ENCODE measurements at places on chromosomes 3 and 15.

- no peak for DNase-seq
Observed at GRCh38 chr3:188689101-188689574, 482.6 kb upstream of the TPRG1 start.

DNA sequence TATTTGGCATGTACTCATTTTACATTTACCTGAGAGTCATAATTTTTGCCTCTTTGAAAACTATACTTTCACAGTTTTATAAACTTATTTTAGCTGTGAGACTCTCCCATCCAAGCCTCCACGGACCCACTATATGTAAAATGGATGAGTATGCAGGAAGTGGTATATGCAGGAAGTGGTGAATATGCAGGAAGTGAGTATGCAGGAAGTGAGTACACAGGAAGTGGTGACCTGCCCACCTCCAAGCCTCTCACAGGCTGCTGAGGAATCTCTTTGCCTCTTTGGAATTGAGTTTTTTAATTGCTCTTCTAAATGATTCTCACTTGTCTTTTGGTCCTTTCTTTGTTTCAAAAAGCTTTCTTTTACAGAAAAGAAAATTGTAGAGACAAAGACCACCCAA is 85.2 kb downstream of the KBTBD8 start:
- DNase-seq = peak; percentile 75

DNA sequence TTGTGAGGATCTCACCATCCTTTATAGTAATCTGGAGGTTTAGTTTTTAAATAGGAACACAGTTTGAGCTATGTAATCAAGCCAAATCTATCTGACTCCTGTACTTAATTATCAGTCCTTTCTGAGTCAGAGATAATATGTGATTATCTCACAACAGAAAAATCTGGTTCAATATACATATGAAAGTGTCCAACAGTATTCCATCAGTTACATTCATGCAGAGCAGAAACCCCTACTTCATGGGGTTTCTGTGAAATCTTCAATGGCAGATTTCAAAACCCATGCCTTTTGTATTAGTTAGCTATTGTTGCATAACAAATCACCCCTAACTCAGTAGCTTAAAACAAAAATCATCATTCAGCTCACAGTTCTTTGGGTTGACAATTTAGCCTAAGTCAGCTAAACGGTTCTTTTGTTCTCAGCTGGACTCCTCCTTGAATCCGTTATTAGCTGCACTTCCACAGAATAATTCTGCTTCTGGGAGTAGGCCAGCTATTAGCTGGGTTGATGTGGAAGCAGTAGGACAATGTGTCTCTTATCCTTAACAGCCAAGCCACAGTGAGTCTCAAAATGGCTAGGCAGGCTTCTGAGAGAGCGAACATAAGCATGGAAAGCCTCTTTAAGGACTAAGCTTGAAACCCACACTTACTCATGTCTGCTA is 42.9 kb upstream of the ARPP21 start:
- DNase-seq = no peak

GRCh38 chr3:37700466-37701248 is 161.0 kb upstream of the CTDSPL start:
- DNase-seq = no peak

GRCh38 chr3:149965278-149965677 is 5.4 kb downstream of the PFN2 start:
- no peak for DNase-seq

DNA sequence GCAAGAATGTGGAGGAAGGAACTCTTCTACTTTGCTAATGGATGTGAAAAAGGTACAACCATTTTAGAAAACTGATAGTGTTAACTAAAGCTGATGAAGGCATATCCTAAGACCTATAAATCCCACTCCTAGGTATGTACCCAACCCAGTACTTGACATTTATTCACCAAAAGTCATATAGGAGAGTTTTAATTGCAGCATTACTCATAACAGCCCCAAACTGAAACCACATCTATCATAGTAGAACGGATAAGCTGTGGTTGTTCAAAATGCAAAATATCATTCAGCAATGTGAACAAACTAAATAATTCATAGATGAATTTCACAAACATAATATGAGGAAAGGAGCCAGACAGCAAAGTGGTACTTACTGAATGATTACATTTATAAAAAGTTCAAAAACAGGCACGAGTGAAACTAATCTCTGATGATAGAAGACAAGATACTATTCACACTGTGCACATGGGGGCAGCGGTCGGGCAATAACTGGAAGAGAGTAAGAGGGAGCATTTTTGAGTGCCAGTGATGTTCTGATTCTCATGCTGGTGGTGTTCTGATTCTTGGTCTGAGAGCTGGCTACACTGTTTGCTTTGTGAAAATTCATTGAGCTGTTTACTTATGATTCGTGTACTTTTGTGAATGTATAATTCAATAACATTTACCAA is 34.3 kb downstream of the GOLIM4 start:
- no peak for DNase-seq

GRCh38 chr3:125431391-125431790 is 56.3 kb upstream of the ZNF148 start:
- DNase-seq = no peak

DNA sequence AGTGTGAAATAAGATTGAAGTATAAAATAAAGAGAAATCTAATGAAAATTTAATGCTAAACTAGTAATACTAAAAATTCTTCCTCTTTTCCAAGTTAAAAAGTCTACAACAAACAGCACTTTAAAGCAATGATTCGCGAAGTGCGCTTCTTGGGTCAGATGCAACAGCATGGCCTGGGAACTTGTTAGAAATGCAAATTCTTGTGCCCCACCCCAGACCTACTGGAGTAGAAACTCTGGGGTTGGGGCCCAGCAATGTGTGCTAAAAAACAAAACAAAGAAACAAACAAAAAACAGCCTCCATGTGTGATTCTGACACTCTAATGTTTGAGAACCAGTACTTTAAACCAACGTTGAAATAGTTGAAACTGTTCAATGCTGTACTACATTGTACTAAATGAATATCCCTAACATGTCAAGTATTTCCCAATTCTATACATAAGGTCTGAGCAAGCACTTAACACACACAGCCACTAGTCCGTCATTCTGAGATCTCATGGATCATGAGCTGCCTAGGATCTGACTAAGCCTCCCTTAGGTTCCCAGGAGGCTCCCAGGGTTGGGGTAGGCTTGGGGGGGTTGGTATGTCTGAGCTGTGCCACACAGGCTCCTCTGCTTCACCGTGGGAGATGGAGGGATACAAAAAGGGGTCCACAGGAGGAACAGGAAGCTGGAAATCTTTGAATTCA is 6.1 kb downstream of the RASGRP1 start:
- peak; percentile 33 for DNase-seq

GRCh38 chr3:172557515-172558220 is 34.4 kb upstream of the TNFSF10 start:
- no peak for DNase-seq

DNA sequence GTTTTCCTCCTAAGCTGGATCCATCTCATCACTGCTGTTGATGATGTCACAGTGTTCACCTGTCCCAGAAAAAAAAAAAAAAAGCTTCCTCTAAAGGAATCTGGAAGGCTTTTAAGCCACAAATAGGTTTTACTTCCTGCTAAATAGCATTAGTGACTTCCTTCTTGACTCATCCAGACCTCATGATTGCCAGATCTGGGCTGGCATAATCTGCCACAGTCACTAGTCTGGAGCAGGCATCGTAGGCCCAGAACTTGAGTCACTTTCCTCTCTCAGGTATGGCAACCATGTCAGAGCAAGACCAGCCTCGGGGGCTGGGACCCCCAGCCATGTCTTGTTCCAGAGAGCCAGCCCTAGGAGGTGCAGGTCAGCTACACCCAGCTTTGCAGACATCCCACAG is 266.5 kb upstream of the CADM2 start:
- peak; percentile 30 for DNase-seq

DNA sequence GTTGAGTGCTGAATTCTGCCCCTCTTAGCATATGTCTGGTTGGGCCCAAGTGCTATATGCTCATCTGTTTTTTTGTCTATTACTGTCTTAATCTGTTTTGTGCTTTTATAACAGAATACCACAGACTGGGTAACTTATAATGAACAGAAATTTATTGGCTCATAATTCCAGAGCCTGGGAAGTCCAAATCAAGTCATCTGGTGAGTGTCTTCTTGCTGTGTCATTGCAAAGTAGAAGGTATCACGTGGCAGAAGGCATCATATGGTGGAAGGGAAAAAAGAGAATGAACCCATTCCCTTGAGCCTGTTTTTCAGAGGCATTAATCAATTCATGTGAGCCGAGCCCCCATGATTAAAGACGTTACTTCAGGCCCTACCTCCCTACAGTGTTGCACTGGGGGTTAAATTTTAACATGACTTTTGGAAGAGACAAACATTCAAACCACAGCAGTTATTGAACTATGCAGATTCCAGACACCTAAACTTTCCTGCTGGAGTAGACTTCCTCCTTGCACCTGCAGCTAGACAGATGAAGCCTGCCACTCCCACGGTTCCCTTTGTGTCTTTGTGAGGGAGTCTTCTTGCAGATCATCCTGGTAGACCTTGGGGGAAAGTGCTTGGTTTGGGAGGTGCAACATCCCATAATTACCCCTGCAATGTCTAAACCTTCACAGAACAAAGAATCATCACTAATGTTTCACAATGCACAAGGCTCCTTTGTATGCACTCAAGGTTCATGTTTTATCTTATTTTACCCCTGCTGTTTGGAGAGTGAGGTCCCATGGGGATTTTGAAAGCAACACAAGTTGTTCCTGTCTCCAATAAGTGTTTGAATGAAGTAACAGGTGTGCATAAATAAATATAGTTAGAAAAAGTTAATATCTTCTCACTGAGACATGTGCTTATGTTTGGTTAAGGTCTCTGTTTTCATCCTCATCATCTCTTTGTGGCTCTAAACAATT is 64.7 kb upstream of the XCR1 start:
- DNase-seq = peak; percentile 64

DNA sequence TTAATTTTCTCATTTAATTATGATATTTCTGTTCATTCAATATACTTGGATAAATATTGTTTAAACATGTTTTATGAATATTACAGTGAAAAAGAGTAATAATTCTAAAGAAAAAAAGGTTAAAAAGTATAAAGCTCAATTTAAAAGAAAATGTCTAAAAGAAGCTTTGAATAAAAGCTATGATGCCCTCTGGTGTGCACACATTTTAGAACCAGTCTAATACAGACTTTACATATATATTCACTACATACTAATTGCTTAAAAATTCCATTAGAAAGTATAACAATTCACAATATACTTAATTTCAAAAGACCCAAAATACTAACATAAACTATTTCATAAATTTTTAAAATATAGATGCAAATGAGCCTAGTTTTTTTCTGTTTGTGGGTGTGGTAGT is 909.1 kb upstream of the ROBO1 start:
- no peak for DNase-seq

DNA sequence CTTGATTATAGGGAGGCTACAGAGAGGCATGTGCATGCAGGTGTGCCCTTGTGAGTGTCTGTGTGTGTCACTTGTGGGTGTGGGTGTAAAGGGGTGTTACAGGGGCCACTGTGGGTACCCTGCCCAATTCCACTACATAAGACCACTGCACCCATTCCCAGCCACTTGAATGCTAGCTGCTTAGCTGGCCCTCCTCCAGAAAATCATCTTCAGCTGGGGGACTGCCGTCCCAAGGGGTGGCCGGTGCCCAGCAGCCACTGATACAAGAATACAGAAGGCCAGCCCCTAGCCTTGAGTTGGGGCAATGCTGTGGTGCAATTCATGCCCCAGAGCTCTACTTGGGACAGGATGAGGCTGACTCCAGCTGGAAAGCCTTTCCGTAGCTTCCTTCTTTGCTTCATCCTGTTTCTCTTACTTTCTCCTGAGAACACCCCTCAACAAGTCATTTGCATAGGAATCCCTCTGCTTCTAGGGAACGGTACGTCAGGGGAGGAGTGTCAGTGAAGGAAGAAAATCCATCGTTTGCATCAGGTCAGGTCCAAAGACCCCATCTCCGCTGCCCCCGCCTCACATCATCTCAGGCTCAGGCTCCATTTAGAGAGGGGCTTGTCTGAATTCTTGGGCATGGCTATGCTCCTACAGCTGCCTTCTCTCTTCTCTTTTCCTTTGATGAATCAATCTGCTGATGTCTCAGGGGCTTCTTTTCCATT is 72.0 kb downstream of the SCN5A start:
- DNase-seq = no peak

DNA sequence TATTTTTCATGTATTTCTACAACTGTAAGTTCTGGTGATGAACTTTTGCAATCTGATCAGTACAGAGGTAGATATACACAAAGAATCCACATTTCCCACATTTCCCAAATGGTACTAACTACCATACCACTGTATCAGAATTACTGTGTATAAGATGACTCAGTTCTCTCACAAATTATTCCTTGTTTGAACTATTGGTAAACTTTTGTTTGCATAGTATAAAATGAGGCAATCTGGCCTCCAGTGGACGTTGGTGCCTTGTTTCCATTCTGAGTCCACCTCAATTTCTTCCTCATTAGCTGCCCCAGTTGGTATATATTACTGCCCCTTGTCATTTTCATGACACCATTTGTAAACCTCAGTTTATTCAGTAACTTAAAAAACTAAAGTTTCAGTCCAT is 38.5 kb downstream of the SPTSSB start:
- DNase-seq = no peak

DNA sequence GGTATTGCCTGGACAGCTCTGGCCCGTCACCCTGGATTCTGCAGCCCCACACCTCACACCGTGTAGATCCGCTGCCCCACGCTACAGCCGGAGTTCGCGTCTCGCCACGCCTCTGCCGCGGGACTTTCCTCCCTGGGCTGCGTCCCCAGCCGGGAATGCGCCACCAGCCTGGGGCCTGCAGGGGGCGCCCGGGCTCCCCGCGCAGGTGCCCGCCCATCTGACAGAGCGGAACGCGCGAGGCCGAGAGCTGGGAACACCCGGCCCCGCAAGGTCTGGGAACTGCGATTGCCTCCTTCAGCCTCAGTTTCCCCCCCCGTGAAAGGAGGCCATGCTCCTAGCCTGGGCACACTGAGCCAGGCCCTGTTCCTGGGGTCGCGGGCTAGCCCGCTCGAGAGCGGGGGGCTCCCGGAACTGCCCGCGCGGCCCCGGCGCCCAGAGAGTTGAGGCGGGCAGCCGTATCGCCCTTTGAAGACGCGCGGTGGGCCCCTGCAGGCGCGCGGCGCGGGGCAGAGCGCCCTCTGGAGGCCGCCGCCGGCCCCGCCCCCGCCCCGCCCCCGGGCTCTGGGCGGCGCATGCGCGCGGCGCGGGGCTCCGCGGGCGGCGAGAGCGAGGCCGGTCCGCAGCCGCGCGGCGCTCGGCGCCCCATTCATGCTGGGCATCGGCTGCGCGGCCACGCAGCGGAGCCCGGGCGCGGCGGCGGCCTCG is at the start of gene PLXNA1:
TSS of gene PLXNA1 (plus strand) at position 645 of the 705 bp plus-strand sequence. CDS start 5,479 bp downstream, outside the sequence.
- DNase-seq = peak; percentile 85

GRCh38 chr3:178437236-178437635 is 99.0 kb upstream of the KCNMB2 start:
- DNase-seq = no peak

All from kidney tubule cell (primary cell).